Esophagus squamous epithelium (tissue), 5 donors: ENCODE measurements at places on chromosomes 4 and X. TPM values are rescaled to one million over a fixed set of nuclear protein-coding genes. Genes with fewer than 3 reads are reported as not detected.
A peak's percentile ranks its signal among the peaks of the same experiment; 100 is the strongest.

The NSG1 gene
- 42.0 TPM for total RNA-seq

The MAGED4 gene
- 0.72 TPM for total RNA-seq

GRCh38 chr4:76736414-76736813 is 161.5 kb downstream of the SOWAHB start:
- H3K4me3 ChIP-seq = no peak overlapping the region
- no peaks in the 10 kb centered on the region for H3K36me3 ChIP-seq

DNA sequence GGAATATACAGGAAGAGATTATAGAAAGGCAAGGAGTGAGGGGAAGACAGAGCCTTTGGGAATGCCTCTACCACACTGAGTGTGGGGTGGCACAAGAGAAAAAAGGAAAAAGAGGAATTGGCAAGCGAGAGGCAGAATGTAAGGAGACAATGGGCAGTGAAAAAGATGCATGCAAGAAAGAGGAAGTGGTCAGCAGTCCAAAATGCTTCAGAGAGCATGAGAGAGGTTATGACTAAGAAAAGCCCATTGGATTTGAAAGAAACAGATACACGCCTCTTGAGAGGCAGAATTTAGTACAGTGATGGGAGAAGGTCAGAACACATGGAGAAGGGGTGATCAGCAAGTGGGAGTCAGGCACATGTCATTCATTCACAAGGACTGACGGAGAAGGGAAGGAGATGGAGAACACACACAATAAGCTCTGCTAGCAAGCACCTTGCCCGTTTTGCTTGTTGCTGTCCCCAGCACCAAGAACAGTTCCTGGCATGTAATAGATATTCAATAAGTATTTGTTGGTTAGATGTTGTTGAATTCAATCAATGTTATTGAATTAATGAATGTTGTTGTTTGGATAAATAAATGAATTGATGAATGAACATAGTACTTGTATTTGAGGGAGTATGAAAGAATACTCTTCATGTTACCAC is 6.3 kb downstream of the DCHS2 start:
- no peak for DNase-seq
- H3K27me3 ChIP-seq = peaks cover under 1% of the 10 kb centered on the region
- no peak overlapping the region for H3K27ac ChIP-seq
- no peak overlapping the region for H3K4me3 ChIP-seq
- no peaks in the 10 kb centered on the region for H3K36me3 ChIP-seq

GRCh38 chrX:129984111-129984958 is 1.9 kb downstream of the BCORL1 start:
- H3K27me3 ChIP-seq = no peaks in the 10 kb centered on the region
- DNase-seq = no peak
- H3K27ac ChIP-seq = peak overlapping the region; percentile 24
- H3K4me3 ChIP-seq = no peak overlapping the region
- no peaks in the 10 kb centered on the region for H3K36me3 ChIP-seq

The C1QTNF7 gene
- total RNA-seq = 2.0 TPM

GRCh38 chr4:55125087-55125721 is at the start of gene KDR:
TSS of gene KDR (minus strand) at chr4:55125595. CDS start at chr4:55125293, 302 bp downstream.
- peak within 1 kb of the TSS; percentile 44 for H3K4me3 ChIP-seq
- peaks cover 4% of the 10 kb centered on the region for H3K27me3 ChIP-seq
- H3K27ac ChIP-seq = peak within 1 kb of the TSS; percentile 61
- H3K4me1 ChIP-seq = peaks cover 21% of the 10 kb centered on the region
- DNase-seq = no peak

DNA sequence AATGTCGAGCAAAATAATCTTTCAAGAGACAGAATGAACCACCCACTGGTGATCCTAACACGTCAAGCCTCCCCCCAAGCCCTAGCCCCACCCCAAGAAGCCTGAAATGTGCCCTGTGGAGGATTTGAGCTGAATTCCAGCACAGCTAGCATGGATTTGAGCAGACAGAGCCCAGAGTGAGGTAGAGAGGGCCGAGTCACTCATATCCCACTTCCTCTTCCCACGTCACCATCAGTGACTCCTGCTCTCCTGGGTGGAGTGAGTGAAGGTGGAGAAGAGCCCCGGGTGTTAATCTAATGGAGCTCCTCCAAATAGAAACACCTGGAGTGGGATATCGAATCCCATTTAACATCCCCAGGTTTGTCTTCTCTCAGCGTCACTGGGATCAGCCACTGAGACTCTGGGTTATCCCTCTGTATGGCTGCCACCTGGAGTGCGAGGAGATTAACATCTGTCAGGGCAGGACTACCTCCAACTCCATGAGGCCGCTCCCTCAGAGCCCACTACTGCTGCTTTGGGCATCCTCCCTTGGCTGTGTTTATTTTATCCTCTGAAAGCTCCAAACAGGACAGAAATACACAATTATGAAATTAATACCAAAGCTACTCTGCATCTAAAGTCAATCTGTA is 136.6 kb downstream of the NWD2 start:
- H3K4me3 ChIP-seq = no peak overlapping the region
- H3K27ac ChIP-seq = no peak overlapping the region
- no peaks in the 10 kb centered on the region for H3K4me1 ChIP-seq
- no peaks in the 10 kb centered on the region for H3K27me3 ChIP-seq
- no peaks in the 10 kb centered on the region for H3K36me3 ChIP-seq

DNA sequence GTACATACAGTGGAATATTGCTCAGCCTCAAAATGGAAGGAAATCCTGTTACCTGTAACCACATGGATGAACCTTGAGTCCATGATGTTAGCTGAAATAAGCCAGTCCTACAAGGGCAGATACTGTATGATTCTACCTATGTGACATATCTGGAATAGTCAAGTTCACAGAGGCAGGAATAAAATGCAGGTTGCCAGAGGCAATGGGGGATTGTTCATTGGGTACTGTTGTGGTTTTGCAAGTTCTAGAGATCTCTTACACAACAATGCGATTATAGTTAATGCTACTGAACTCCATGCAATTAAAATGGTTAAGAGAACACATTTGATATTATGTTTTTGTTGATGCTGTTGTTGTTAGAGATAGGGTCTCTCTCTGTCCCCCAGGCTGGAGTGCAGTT is 74.6 kb downstream of the SHROOM2 start:
- H3K4me3 ChIP-seq = no peak overlapping the region
- H3K36me3 ChIP-seq = no peaks in the 10 kb centered on the region
- no peaks in the 10 kb centered on the region for H3K4me1 ChIP-seq
- no peaks in the 10 kb centered on the region for H3K27me3 ChIP-seq
- H3K27ac ChIP-seq = no peak overlapping the region
- no peak for DNase-seq

GRCh38 chr4:181820553-181820952 is 422.6 kb upstream of the TENM3 start:
- no peaks in the 10 kb centered on the region for H3K4me1 ChIP-seq
- DNase-seq = no peak
- H3K27me3 ChIP-seq = no peaks in the 10 kb centered on the region
- H3K27ac ChIP-seq = no peak overlapping the region
- H3K4me3 ChIP-seq = no peak overlapping the region

The SCML2 gene
- total RNA-seq = 1.4 TPM

- no peaks in the 10 kb centered on the region for H3K27me3 ChIP-seq
- H3K36me3 ChIP-seq = no peaks in the 10 kb centered on the region
- no peaks in the 10 kb centered on the region for H3K4me1 ChIP-seq
- no peak overlapping the region for H3K27ac ChIP-seq
Measured at GRCh38 chrX:107541244-107541643, 87.1 kb upstream of the PRPS1 start.

GRCh38 chr4:98586962-98587354 is 71.5 kb downstream of the TSPAN5 start:
- H3K27ac ChIP-seq = no peak overlapping the region
- no peak for DNase-seq
- no peaks in the 10 kb centered on the region for H3K27me3 ChIP-seq
- H3K4me3 ChIP-seq = no peak overlapping the region
- no peaks in the 10 kb centered on the region for H3K36me3 ChIP-seq
- H3K4me1 ChIP-seq = peaks cover 5% of the 10 kb centered on the region

The SLC34A2 gene
- total RNA-seq = 0.15 TPM

DNA sequence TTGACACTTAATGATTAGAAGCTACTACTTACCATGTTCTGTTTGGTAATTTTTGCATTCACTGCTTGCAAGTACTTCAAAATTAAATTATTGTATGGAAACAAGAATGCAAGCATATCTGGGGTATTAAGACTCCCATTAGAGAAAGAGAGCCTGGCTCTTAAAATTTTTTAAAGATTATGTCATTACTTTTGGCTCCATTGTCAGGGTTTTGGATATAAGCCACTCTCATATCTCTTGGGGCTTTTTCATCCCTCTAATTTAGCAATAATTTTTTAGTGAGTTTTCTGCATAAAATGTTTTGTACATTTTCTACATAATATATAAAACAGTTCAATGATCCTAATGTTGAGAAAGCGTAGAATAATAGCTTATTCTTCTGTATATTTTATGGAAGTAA is 49.4 kb downstream of the SLC9A6 start:
- H3K27me3 ChIP-seq = no peaks in the 10 kb centered on the region
- no peaks in the 10 kb centered on the region for H3K36me3 ChIP-seq
- no peak overlapping the region for H3K27ac ChIP-seq
- no peak overlapping the region for H3K4me3 ChIP-seq

- no peak for DNase-seq
- no peaks in the 10 kb centered on the region for H3K36me3 ChIP-seq
- H3K4me3 ChIP-seq = no peak overlapping the region
- no peaks in the 10 kb centered on the region for H3K27me3 ChIP-seq
Measured at GRCh38 chr4:183153190-183153916, 54.3 kb downstream of the WWC2 start.

GRCh38 chrX:122272011-122272410 is 912.1 kb upstream of the GRIA3 start:
- H3K27me3 ChIP-seq = no peaks in the 10 kb centered on the region
- DNase-seq = no peak
- H3K27ac ChIP-seq = no peak overlapping the region
- no peaks in the 10 kb centered on the region for H3K4me1 ChIP-seq
- H3K4me3 ChIP-seq = no peak overlapping the region

The LONRF3 gene
- 0.40 TPM for total RNA-seq

DNA sequence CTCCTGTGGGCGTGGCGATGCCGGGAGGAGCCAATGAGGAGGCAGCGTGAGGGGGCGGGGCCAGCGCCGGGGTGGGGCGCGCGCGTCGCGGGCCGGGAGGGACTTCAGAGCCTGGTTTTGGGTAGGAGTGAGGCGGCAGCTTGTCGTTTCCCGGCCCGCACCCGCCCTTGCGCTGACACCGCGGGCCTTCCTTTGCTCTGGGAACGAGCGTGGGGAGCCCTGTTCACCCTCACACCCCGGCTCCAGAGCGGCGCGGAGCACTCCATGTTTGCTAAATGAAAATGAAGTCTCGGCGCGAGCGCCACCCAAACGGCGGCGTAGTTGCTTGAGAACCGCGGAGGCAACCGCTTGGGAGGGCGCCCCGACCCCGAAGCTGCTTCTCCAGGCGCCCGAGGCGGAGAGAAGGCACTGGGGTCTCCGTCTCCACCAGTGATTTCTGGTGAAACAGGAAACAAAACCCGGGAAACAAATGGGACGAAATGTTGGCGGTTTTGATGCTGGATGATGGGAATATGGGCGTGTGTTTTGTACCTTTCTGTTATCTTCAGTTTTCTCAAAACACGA is 497 bp upstream of the GRPEL1 start:
- H3K4me3 ChIP-seq = peak overlapping the region; percentile 94
- no peak for DNase-seq
- H3K36me3 ChIP-seq = peaks cover 10% of the 10 kb centered on the region
- peaks cover 12% of the 10 kb centered on the region for H3K4me1 ChIP-seq
- H3K27me3 ChIP-seq = no peaks in the 10 kb centered on the region
- H3K27ac ChIP-seq = peak overlapping the region; percentile 89

GRCh38 chrX:39652336-39652735 is 445.4 kb downstream of the BCOR start:
- no peak overlapping the region for H3K4me3 ChIP-seq
- no peak for DNase-seq
- no peaks in the 10 kb centered on the region for H3K36me3 ChIP-seq
- no peak overlapping the region for H3K27ac ChIP-seq
- no peaks in the 10 kb centered on the region for H3K4me1 ChIP-seq

The TMSB15B gene
- total RNA-seq = 2.1 TPM

DNA sequence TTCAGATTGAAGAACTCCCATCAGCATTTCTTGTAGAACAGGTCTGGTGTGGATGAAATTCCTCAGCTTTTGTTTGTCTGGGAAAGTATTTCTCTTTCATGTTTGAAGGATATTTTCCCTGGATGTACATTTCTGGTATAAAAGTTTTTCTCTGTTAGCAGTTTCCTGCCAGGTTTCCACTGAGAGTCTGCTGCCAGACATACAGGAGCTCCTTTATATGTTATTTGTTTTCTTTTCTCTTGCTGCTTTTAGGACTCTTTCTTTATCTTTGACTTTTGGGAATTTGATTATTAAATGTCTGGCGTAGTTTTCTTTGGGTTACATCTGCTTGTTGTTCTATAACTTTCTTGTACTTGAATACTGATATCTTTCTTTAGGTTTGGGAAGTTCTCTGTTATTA is 486.5 kb downstream of the ARAP2 start:
- no peak for DNase-seq
- H3K36me3 ChIP-seq = no peaks in the 10 kb centered on the region
- H3K4me1 ChIP-seq = no peaks in the 10 kb centered on the region
- H3K27ac ChIP-seq = no peak overlapping the region
- H3K4me3 ChIP-seq = no peak overlapping the region

The N4BP2 gene
- total RNA-seq = 11.1 TPM

- no peak overlapping the region for H3K27ac ChIP-seq
- no peaks in the 10 kb centered on the region for H3K4me1 ChIP-seq
- H3K4me3 ChIP-seq = no peak overlapping the region
- H3K27me3 ChIP-seq = no peaks in the 10 kb centered on the region
- DNase-seq = no peak
- H3K36me3 ChIP-seq = peaks cover 3% of the 10 kb centered on the region
Measured at GRCh38 chr4:37902212-37902611, 11.3 kb downstream of the TBC1D1 start.

DNA sequence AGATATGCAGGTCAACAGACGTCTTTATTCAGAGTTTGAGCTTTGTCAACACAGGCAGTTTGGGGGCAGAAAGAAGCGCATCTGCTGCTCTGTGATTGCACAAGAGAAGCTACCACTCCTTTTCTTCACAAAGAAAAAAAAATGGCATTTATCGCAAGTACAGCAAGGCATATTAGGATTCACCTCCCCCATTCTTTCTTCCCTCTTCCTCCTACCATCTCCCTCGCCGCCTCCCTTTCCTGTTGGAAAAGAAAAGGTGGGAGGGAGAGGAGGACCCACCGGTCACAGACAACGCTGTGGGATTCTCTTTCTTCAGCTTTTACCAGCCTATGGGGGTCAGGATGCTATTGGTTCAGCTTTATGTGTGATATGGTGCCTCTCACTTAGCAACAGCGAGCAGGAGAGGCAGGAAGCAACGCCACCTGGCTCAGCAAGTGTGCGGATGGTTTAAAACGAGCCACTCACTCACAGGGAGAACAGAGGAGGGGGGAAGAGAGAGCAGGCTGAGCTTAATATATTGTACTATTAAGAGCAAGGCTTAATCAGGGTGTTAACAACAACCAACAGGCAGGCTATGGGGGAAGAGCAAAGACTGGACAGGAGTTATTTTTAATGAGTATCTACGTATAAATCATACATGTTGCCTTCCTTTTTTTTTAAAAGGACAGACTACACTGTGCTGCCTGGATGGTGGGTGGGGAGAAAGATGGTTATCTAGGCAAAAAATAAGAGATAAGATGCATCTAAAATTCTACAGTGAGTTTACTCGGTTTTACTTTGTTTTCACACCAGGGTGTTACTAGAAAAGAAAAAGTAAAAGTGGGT is 104.7 kb downstream of the MAML3 start:
- no peaks in the 10 kb centered on the region for H3K27me3 ChIP-seq
- H3K4me1 ChIP-seq = peaks cover 61% of the 10 kb centered on the region
- peak overlapping the region; percentile 63 for H3K4me3 ChIP-seq
- no peaks in the 10 kb centered on the region for H3K36me3 ChIP-seq
